ENCODE measurements at places on chromosomes 13 and 19.
A peak's percentile ranks its signal among the peaks of the same experiment; 100 is the strongest.

GRCh38 chr19:11798391-11799330 lies at the start of gene ZNF491:
ZNF491 (plus strand) TSS chr19:11798523; CDS start chr19:11805954, 7,431 bp downstream.
- DNase-seq, result peak; percentile 94

DNA sequence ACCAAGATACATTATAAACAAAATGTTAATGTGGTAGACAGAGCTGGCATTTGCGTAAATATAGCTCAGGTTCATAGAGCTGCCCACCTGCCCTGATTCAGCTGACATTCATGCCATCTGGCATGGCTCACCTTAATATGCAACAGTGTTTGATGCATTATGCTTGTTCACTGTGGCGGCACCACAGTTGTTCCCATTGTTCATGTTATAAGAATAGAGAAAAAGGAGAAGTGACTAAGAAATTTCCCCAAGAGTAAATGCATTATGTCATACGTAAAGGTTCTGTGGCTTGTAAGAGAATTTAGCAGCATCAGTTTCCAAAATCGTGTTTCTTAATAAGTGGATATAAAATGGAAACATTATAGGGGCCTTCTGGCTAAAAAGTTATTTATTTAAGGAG lies 4.5 kb downstream of the CCNA1 start:
- DNase-seq, result no peak

DNA sequence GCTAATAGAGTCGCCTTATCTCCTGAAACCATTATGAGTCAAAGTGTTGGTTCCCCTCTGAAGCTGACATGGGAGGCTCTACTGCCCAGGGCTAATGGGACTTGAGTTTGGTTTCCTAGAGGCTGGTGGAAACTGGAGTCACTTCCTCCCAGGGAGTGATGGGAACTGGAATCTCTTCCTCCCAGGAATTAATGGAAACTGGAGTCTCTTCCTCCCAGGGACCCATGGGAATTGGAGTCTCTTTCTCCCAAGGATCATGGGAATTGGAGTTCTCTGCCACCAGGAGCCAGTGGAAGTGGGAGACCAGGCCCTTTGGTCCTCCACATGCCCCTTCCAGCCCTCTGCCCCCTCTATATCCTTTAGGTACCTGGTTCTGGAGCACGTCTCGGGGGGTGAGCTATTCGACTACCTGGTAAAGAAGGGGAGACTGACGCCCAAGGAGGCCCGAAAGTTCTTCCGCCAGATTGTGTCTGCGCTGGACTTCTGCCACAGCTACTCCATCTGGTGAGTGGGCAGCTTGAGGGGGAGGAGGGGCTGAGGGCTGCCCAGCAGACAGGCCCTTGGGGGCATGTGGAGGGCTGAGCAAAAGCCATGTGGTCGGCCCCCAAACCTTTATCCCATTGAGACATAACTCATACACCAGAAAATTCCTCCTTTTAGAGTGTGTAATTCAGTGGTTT lies 5.5 kb downstream of the BRSK1 start:
- DNase-seq, result no peak

DNA sequence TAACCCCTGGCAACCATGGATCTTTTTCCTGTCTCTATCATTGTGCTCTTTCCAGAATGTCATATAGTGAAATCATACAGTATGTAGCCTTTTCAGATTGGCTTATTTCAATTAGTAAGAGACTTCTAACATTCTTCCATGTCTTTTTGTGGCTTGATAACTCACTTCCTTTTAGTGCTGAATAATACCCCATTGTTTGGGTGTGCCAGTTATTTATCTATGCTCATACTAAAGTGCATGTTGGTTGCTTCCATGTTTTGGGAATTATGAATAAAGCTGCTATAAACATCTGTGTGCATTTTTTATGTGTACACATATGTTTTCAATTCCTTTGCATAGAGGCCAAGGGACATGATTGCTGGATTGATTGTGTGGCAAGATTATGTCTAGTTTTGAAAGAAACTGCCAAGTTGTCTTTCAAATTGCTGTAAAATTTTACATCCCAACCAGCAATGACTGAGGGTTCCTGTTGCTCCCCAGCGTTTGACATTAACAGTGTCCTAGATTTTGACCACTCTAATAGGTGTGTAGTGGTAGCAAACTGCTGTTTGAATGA lies 358.9 kb downstream of the ITGBL1 start:
- no peak for DNase-seq

DNA sequence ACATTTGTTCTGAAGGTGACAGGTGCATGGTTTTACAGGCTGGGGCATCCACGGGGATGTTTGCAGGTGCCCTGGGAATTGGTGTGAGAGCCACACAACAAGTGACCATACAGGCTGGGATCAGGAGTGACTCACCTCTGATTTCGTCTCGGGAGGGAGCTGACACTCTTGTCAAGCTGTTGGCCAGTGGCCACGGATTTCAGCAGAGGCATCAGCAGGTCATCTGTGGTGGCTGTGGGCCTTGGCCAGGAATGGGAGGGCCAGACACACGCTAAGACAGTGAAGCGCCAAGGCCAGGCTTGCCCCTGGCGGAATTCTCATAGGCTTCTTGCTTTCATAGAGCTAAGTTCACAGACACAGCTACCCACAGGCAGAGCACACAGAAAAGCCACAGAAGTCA lies 108.6 kb downstream of the HSPH1 start:
- DNase-seq, result no peak

DNA sequence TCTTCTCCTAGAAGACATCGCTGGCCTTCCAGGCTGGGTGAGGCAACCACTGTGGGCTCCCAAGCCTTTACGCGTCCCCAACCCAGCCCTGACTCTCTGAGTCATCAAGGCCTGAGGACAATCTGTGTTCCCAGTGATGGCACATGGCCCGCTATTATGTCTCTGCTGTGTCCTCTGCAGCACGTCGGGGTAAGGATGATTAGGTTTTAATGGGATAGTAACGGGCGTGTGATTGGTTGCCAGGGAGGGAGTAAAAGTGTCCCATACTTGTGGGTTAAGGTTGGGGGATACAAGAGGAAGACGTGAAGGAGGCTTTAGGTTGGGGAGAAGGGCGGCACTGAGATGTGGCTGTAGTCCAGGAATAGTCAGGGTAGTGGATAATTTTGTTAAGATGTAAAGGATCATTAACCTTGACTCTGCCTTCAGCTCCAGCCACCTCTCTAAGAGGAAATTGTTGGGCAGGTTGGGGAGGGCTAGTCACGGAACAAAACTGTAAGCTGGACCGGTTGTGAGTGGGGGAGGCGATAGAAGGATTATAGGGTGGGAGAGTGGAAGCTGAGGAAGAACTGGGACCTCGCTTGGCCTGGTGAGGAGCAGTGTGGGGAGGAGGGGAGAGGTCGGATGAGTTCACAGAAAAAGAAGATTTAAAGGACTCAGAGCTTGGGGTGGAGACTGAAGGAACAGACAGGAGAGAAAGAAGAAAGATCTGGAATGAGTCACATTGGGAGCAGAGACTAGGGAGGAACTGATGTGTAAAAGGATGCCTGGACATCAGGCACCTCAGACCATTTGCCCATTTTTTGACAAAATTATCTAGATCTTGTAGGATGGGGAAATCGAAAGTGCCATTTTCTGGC lies 27.9 kb upstream of the IGFL1 start:
- DNase-seq, result no peak

- no peak for DNase-seq
These were observed 1.1 kb downstream of the DACH1 start for GRCh38 chr13:71865874-71866334.

GRCh38 chr13:79194727-79195126 lies 211.3 kb downstream of the RBM26 start:
- no peak for DNase-seq

DNA sequence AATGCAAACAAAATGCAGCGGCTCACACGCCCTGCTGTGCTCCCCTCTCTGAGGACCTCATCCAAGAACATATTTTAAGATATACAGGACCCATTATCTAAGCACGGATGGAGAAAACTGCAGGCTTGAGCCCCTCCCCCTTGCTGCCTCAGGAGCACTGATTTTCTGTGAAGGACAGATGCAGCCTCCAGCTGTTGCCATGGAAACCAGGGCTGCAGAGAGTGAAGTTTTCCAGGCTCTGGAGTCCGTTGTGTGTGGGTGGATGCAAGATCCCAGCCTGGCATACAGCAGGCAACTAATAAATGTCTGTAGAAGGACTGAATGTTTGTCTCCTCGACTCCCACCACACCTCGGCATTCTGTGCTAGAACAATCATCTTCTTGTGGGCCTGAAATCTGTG lies 105.6 kb upstream of the PEG3 start:
- no peak for DNase-seq

- no peak for DNase-seq
These were observed 6.7 kb downstream of the ZBTB32 start for GRCh38 chr19:35710784-35711723.

GRCh38 chr19:11025445-11025844 lies 63.8 kb upstream of the LDLR start:
- DNase-seq, result no peak

DNA sequence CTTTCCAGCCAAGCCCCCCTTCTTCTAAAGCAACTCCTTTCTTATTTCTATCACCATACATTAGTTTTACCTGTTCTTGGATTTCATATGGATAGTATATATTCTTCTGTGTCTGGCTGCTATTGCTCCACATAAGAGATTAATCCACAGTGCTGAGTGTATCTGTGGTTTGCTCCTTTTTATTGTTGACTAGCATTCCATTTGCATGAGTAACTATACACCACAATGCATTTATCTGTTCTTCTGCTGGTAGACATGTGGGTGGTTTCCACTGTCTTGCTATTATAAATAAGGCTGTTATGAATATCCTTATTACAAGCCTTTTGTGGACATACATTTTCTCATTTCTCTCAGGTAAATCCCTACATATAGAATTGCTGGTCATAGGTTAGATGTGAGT lies 138.2 kb downstream of the SLC7A1 start:
- no peak for DNase-seq

DNA sequence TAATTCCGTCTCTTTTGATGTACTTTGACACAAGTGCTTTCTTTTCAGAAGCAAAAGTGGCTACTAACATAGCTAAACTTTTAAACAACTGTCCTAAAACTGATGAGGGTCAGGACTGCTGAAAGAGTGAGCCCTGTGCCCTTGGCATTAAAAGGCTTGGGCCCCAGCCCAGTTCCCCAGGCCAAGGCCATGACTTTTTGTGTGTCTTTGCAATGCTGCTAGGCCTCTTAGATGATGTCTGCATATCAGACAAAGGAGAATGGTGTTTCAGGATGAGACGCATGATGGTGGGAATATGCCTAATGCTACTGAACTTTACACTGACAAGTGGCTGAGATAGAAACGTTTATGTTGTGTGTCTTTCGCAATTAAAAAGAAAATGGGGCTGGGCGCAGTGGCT lies 38.0 kb downstream of the SLC7A9 start:
- DNase-seq, result no peak

GRCh38 chr13:114099191-114099590 lies 33.2 kb downstream of the RASA3 start:
- DNase-seq, result no peak

DNA sequence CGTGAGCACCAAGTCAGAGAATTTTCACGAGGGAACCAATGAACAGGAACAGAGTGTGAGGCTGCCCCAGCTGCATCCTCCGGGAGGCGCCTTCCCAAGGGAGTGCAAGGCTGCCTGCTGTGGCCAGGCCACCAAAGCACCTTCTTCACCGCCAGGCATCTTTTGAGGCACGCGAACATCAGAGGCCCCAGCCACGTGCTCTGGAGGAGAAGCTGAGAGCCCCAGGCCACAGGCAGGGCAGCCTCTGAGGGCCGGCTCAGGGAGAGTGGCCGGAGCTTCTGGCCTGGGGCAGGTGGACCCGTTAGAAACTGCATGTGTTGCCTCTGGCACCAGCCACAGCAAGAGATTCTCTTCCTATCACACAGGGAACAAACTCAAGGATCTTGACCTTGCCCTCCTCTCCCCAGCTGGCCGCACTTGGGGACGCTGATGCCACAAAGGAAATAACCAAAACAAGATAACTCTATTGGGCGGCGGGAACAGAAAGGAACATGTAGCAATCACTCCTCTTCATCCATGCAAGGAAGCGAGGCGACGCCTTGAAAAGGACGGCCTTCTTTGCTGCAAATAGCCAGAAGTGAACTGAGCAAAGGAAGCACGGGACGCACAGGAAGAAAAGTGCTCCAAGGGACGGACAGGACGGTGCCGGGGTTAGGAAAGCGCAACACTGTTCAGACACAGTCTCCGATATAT lies 19.9 kb downstream of the GAS6 start:
- DNase-seq, result no peak

- DNase-seq, result no peak
These were observed 2480.8 kb downstream of the PCDH9 start for GRCh38 chr13:64749301-64749700.
